ENCODE measurements at places on chromosomes 1 and 21. TPM values are rescaled to one million over a fixed set of nuclear protein-coding genes. Genes with fewer than 3 reads are reported as not detected.

GRCh38 chr1:118974661-118975060, 13.5 kb downstream of the TBX15 start:
- DNase-seq = no peak

Gene TMEM54
- 105 TPM for total RNA-seq

DNA sequence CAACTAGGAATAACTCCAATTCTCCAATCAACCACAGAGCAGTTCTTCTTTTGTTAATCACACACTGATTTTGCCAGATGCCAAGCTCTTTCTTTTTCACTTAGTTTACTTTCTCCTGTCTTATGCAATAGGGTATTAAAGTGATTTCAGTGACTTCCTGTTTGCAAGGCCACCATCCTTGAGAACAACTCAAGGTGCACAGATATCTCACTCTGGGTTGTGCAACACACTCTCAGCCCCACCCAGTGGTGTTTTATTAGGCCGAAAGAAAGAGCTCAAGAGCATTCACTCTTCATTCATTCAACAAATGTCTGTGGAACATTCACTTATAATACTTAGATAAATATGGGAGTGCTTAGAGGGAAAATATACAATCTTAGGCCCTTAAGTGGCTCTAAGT, 352.5 kb downstream of the ZNF326 start:
- DNase-seq = no peak

Gene NECTIN4
- total RNA-seq = not detected

Gene PDIK1L
- total RNA-seq = 6.4 TPM

DNA sequence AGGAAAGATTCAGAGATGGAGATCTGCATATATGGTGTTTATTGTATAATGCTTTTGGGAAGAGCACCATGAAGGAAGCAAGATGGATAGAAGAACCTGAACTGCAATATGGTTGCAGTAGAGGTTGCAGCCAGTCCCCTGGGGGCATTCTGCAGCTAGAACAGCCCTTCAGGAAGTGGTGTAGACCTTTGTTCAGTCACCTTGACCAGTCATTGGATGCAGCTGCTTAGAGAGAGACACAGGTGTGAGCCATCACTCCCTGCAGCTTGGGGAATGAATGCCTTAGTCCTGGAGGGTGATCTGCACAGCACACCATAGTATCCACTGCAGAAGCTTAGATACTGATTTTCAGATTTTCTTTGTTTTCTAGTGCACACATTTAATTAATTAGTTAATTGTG, 42.3 kb downstream of the NEK7 start:
- no peak for DNase-seq

Gene TIAM1
- 5.4 TPM for total RNA-seq

- no peak for DNase-seq
Measured at GRCh38 chr1:9127395-9128165, 1.3 kb downstream of the GPR157 start.

GRCh38 chr21:25025596-25025995, 581.7 kb downstream of the MRPL39 start:
- DNase-seq = no peak

- DNase-seq = no peak
Measured at GRCh38 chr1:26082020-26082350, 14.6 kb upstream of the TRIM63 start.

DNA sequence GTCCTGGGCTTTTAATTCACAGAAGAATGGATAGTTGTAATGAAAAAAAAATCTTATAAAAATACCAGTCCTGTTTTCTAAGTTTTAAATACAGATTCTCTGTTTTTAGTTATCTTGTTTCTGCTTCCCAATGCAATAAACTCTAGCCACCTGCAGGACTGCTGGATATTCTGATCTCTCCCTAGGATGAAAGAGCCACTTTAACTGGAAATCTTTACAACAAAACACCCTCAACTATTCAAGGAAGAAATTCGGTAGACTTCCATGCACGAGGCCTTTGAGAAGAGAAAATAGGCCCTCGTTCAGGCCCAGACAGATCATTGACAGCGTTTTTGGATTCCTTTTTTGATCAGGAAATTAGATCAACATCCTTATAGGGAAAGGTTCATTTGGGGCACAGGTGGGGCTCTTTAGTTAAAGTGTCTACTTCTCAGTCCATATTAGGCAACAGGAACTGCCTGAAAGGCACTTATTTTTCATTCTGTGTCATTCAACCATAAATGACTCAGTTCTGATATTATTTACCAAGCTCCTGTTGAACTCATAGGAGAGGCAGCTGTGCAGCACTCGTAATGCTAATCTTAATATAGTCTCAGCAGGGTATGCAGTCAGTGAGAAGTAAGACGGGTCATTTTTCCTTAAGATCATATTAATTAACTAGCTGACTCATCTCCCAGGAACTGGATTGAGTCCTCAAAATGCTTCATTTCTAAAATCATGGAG, 71.1 kb upstream of the ERRFI1 start:
- DNase-seq = no peak

GRCh38 chr1:186654741-186655140, 25.5 kb downstream of the PTGS2 start:
- DNase-seq = no peak

- DNase-seq = no peak
Measured at GRCh38 chr1:232704694-232705680, 75.1 kb upstream of the SIPA1L2 start.

Gene GSTM1
- total RNA-seq = 23.1 TPM

DNA sequence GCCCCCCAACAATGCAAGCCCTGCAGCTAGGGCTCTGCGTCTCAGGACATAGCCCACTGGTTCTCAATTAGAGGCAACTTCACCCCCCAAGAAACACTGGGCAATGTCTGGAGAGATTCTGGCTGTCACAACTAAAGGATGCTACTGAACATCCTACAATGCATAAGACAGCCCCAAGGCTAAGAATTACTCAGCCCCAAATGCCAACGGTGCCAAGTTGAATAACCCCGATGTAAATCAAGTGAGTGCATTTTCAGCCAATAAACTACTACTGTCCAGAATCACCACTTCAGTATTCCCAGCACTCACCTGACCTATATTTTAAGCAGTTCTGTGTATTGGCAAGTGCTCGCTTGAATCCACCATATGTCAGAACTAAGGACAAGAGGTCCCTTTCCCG, 6.9 kb downstream of the RIPK4 start:
- no peak for DNase-seq

DNA sequence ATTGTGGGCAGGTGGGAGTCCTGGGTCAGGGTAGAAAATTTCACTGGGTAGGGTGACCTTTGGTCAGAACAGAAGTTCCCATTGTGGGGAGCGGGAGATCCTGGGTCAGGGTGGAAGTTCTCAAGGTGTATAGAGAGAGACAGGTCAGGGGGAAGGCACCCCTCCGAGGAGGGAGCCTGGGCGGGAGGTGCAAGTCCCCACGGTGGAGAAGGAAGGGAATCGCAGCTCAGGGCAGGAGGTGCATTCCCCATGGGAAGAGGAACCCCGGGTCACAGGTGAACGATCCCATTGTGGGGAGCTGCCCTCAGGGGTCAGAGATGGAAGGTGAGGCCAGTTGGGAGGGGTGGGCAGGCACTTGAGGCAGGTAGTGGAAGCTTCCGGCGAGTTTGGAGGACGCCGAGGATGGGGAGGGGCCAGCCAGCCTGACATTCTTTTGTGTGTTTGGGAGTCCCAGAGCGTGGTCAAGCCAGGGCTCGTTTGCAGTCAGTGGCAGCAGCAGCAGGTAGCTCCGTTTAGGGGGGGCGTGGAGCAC, 637 bp downstream of the LYPLA2 start:
- no peak for DNase-seq

DNA sequence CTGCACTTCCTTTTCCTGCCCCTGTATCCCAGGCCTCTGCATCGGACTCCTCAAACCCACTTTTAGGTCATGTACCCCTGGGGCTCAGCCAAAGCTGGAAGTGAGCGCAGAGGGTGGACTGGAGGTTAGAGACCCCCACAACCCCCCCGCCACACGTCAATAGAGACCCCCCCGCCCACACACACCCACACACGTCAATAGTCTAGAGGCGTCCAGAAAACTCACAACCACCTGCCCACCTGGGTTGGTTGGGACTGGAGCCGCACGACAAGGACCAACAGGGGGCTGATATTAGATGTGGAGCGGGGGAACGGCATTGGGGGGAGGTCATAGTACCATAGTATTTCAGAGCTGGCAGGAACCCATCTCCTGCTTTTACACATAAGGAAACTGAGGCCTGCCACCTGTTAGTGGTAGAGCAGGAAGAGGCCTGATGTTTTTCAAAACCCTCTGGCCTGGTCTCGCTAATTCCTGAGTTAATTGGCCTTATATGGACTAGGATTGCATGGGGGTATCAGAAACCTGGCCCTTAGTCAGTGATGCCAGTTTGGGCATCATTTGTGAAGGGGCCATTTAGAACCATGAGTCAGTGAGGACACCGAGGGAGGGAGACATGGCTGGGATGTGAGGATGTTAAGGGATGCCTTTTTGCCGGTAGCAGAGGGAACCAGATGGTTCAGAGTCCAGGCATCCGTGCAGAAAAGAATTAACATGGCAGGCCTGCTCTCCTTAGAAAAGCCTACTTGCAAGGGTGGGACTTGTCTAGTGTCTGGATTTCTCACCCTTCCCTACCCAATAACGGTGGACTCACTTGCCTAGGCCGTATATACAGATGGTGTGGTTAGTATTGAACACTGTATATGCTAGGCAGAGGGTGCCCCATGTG, 1.1 kb downstream of the NENF start:
- DNase-seq = no peak

DNA sequence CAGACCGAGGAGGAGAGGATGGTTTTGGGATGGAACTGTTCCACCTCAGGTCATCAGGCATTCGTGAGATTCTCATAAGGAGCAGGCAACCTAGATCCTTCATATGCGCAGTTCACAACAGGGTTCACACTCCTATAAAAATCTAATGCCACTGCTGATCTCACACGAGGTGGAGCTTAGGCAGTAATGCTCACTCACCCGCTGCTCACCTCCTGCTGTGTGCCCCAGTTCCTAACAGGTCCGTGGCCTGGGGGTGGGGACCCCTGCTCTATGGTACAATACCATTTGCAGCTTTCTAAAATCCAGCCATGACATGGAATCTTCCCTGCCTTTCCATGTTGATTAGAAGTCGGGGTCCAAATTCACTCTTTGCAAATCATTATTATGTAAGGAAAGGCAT, 72.1 kb downstream of the TGFBR3 start:
- no peak for DNase-seq

DNA sequence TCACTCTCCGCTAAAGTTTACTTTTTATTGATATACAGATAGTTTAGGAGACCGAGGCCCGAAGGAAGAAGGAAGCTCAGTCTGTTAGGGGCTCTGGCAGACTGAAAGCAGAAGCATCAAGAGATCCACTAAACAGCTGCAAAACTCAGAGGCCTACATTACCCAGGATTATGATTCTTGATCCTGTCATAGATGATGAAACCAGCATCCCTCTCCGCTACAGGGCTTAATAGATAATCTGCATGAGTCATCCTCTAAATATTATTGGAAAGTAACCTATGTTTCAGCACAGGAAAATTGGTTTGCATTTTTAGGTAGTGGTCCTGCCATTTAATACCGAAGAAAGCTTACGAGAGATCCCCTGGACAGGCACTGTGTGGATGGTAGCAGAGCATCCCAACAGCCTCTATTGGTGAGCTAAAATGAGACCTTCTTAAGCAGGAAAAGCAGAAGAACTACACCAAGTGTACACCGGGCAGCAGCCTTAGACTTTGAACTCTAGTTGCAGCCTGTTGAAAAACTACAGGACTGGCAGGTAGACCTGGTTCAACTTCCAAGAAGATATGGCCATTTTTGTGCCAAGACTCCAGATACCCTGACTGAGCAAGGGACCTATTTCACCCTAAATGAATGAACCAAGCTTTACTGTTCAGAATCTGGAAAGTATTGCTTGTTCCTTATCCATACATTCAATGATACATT, 6.8 kb downstream of the CASQ2 start:
- DNase-seq = peak; percentile 47

- no peak for DNase-seq
Measured at GRCh38 chr1:3226701-3227350, 157.8 kb downstream of the PRDM16 start.

GRCh38 chr1:83627045-83627444, 371.9 kb downstream of the TTLL7 start:
- no peak for DNase-seq

Gene CLCNKA
- total RNA-seq = 0.17 TPM

DNA sequence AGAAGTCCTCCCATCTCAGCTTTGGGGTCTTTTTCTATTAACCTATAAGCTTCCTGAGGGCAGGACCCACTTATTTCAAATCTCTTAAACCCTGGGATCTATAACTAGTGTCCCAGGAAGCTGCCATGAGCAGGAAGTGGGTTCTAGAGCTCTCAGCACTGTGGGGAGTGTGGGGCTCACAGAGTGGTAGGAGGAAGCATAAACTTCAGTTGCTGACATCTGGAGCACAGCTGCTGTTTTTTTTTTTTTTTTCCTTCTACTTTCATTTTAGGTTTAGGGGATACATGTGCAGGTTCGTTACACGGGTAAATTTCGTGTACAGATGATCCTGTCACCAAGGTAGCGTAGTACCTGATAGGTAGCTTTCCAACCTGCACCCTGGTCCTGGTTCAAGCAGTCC, 59.3 kb downstream of the AK4 start:
- DNase-seq = no peak

Gene RIMS3
- 5.5 TPM for total RNA-seq

- DNase-seq = no peak
Measured at GRCh38 chr1:2866422-2867086, 65.1 kb upstream of the TTC34 start.

Gene HAX1
- 113 TPM for total RNA-seq

GRCh38 chr1:168452329-168452728, 91.5 kb downstream of the XCL2 start:
- DNase-seq = no peak

Gene SPAG17
- total RNA-seq = 0.17 TPM

Gene C1orf56
- 8.2 TPM for total RNA-seq

Gene FBXO2
- 10.8 TPM for total RNA-seq

GRCh38 chr21:37531431-37531932, 164.9 kb downstream of the DYRK1A start:
- peak; percentile 64 for DNase-seq

DNA sequence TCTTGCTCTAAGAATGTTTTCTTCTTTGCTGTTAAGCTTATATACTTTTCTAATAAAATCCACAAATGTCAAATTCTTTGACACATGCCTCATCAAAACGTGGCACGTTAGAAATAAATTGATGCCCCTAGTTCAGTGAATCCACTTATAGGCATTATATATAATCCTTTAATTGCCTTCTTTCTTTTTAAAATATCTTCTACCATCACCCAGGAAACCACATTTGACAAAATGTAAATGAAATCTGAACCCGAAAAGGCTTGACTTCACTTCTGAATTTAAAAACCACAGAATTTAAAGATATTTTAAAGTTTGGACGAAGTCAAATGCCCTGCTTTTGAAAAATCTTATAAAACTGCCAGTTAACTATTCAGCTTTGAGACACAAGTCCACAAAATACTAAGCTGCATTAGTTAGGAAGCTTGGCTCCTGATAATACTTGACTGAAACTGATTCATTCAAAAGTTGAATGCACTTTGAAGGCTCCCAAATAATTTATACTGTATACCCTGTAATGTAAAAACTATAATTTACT, 22.4 kb upstream of the KIFAP3 start:
- no peak for DNase-seq

Gene RNF207
- total RNA-seq = 18.3 TPM

Gene PTGS2
- total RNA-seq = 18.6 TPM
